ENCODE measurements at places on chromosomes 6 and 20.

GRCh38 chr20:11852811-11853210 is 64.9 kb upstream of the BTBD3 start:
- DNase-seq, result no peak

DNA sequence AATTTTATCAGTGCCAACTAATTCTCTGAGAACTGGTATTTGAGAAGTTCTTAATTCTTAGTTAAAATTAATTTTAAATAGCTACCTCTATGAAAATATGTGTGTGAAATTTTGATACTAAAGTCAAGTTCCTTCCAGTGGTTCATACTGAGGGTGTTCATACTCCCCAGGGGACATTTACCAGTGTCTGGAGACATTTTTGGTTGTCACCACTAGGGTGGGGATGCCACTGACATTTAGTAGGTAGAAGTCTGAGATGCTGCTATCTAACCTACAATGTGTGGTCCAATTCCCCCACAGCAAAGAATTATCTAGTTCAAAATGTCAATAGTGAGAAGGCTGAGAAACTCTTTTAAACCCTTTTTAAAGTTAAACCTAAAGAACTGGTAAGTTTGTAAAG is 463.8 kb downstream of the ADGRB3 start:
- no peak for DNase-seq

GRCh38 chr6:41881506-41881905 is 13.7 kb downstream of the USP49 start:
- DNase-seq, result no peak

GRCh38 chr6:25017932-25018567 is 82.3 kb upstream of the RIPOR2 start:
- peak; percentile 19 for DNase-seq

GRCh38 chr6:4270001-4270400 is 134.6 kb upstream of the ECI2 start:
- DNase-seq, result no peak

- DNase-seq, result no peak
Observed at GRCh38 chr20:62352402-62353288, 14.5 kb downstream of the LAMA5 start.

DNA sequence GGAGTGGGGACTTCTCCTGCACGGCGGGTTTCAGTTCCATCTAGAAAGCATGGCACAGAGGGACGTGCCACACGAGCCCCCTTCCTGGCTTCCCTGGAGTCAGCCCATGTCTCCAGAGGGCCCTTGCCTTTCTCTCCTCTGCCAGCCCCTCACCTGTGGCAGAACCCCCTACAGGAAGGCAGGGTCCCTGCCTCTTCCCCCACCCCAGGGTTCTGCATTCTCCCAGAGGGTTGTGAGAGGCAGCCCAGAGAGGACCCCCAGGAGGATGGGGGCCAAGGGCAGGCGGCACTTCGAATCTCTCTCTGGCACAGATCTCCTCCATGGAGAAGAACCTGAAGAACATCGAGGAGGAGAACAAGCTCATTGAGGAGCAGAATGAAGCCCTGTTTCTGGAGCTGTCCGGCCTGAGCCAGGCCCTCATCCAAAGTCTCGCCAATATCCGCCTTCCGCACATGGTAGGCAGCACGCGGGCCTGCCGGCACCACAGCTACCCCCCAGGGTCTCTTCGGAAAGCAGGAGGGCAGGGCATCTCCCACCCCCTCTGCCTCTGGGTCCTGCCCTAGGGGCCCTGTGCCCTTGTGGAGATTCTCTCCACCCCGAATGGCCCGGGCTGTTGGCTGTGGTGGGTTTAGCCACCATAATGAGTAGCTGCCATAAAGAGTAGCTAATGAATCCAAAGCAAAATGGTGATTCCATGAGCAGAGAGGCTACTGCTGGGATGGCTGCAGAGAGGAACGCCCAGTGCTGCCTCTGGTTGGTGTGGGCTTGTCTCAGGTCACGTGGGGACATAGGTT is 15.9 kb upstream of the PCMTD2 start:
- DNase-seq, result no peak

- no peak for DNase-seq
Observed at GRCh38 chr6:53070806-53071205, 5.6 kb downstream of the FBXO9 start.

- DNase-seq, result no peak
Observed at GRCh38 chr6:3090013-3090412, 21.7 kb downstream of the RIPK1 start.

DNA sequence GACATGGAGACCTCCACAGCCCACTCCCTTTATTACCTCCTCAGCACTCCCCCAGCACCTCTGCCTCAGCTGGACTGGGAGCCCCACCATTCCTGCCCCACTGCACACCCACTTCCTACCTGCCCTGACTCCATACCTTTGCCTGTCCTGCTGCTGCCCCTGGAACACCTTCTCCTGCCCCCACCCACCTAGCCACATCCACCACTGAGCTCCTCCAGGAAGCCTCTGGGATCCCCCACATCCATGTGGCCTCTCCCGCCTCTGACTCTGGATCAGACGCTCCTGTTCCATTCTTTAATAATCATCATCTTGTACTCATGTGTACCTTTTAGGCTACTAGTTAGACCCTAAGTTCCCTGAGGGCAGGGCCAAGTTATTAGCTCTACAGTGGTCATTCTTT is 2.2 kb upstream of the SDCBP2 start:
- no peak for DNase-seq

GRCh38 chr6:13813026-13813425 is 1.3 kb downstream of the MCUR1 start:
- peak; percentile 18 for DNase-seq

- DNase-seq, result no peak
Observed at GRCh38 chr6:89562093-89562973, 76.2 kb downstream of the LYRM2 start.

- DNase-seq, result no peak
Observed at GRCh38 chr6:147508042-147508865, at the start of gene SAMD5. TSS of gene SAMD5 (plus strand) at chr6:147508690. CDS start at chr6:147508929, 239 bp downstream.

- DNase-seq, result no peak
Observed at GRCh38 chr20:4322499-4322898, 307.1 kb upstream of the RNF24 start.

- no peak for DNase-seq
Observed at GRCh38 chr6:85186546-85187175, 263.2 kb upstream of the NT5E start.

GRCh38 chr6:52089758-52090348 is 2.4 kb upstream of the PKHD1 start:
- DNase-seq, result no peak

DNA sequence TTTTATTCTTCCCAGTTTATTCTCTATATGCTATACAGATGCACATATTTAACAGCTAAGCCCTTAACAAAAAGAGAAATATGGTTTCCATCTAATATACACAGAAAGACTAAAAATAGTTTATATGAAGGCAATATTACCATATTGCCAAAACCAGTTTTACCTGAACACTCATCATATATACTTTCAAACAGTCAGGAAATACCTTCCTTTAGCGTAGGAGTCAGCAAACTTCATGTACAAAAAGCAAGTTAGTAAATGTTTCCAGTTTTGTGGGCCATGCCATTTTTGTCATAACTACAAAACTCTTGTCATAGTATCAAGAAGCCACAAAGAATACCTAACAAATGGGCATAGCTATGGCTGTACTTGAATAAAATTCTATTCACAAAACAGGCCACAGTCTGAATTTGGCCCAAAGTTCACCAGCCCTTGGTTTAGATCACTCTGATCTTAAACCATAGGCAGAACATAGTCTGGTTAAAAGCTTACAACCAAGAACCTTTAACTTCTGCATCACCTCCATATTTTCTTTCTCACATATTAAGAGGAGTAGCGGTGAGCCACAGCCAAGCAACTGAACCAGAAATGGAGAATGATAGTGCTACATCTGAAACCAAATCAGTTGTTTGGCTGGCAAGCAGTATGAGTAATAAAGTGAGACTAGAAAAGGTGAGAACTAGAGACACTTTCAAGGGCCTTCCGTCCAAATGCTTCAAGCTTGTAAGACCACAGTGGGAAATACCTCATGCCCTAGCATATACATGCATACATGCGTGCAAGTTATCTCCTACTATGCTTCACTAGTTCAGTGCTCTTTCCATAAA is 116.6 kb downstream of the PTPRK start:
- no peak for DNase-seq
